ENCODE measurements at places on chromosomes 11 and 22.

DNA sequence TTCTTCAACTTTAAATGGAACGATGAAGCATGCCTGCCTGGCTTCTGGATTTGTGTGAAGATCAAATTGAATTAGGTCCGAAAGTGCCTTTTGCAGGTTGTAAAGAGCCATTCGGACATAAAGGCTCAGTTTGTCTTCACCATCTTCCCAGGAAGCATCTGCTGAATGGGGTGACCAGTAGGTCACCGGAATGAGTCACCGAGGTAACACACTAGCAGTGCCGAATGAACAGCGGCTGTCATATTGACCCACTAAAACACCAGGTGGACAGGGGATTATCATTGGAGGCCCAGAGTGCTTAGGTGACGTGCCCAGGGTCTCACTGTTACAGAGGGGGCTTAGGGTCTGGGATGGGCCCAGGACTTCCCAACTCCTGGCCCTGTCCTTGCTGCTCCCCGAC, 43.1 kb upstream of the MYH9 start:
- DNase-seq: no peak

- peak; percentile 50 for DNase-seq
Measured at GRCh38 chr11:113705871-113706655, at the start of gene TMPRSS5. Gene TMPRSS5 (minus strand): TSS chr11:113706308. CDS start chr11:113706224, 84 bp downstream.

DNA sequence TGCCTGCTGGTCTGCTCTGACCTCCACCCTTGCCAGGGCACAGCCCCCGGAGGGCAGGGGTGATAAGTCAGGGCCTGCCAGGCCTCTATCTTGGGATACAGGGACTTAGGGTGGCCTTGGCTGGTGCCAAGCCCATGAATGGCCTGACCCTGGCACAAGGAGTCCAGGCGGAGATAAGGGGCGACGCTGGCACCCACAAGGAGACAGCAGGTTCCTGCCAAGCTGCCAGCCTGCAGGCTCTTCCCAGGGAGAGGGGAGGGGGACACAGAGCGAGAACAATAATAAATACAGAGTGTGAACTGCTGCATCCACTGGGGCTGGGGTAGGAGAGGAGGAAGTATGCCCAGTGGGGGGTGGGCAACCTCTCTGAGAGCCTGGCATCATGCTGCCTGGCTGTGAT, 978 bp downstream of the CSDC2 start:
- DNase-seq: no peak

GRCh38 chr11:85704967-85705366, 19.0 kb upstream of the CCDC89 start:
- DNase-seq: no peak

GRCh38 chr11:22392561-22392960, 54.4 kb downstream of the SLC17A6 start:
- no peak for DNase-seq

DNA sequence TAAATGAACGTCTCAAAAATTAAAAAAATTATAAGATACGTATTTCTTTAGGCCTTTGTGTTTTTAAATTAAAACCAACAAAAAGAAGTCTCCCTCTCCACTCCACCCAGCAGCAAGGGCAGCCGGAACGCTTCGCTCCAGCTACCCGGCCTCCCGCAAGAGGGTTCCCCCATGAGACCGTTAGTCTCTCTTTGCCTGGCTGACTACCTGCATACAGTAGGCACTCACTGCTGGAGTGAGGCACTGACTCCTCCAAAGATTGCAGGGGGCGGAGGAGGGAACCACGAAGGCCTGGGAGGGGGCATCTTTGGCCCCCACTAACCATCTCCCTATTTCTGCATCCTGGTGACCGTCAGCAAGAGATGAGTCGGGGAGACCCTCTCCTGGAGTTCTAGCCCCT, 10.1 kb downstream of the CBX6 start:
- no peak for DNase-seq

DNA sequence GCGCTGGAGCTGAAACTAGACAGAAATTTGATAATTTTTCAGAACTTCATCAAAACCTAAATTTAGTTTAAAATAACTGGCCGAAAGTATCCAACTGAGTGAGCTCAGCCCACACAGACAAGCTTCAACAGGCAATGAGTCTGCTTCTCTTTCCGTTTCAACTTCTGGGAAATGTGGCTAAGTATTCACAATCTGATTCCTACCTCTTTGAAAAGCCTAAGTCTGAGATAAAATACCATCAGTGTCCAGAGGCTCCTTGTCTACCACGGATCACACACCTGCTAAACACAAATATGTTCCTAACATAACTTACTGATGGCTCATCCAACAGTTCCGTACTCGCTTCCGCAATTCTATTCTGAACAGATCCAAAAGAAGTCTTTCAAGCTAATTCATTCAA, 8.5 kb downstream of the SIK3 start:
- no peak for DNase-seq

DNA sequence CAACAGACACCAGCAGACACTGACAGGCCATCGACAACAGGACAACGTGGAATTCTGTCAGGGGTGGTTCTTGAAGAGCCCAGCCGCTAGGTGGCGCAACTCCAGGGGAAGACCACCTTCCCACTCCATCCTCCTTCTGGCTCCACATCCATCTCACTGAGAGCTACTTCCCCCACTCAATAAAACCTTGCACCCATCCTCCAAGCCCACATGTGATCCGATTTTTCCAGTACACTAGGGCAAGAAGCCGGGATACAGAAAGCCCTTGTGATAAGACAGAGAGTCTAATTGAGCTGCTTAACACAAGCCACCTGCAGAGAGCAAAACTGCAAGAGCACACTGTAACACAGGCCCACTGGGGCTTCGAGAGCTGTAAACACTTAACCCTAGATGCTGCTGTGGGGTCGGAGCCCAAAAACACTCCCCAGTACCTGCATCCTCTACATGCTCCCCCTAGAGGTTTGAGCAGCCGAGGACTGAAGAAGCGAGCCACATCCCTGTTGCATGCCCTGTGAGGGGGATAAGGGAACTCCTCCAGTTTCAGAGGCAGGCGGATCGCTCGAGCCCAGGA, 11.5 kb upstream of the RAB39A start:
- DNase-seq: no peak

Data from NCI-H524 treated with DMSO at 0.1 percent for 48 hours (cell line).